SW 1271 (cell line): ENCODE measurements at places on chromosomes 16 and 17.

GRCh38 chr17:45296003-45296832 is 20.6 kb downstream of the MAP3K14 start:
- DNase-seq = peak; percentile 55

GRCh38 chr16:57045694-57046381 is 46.5 kb upstream of the CPNE2 start:
- no peak for DNase-seq

DNA sequence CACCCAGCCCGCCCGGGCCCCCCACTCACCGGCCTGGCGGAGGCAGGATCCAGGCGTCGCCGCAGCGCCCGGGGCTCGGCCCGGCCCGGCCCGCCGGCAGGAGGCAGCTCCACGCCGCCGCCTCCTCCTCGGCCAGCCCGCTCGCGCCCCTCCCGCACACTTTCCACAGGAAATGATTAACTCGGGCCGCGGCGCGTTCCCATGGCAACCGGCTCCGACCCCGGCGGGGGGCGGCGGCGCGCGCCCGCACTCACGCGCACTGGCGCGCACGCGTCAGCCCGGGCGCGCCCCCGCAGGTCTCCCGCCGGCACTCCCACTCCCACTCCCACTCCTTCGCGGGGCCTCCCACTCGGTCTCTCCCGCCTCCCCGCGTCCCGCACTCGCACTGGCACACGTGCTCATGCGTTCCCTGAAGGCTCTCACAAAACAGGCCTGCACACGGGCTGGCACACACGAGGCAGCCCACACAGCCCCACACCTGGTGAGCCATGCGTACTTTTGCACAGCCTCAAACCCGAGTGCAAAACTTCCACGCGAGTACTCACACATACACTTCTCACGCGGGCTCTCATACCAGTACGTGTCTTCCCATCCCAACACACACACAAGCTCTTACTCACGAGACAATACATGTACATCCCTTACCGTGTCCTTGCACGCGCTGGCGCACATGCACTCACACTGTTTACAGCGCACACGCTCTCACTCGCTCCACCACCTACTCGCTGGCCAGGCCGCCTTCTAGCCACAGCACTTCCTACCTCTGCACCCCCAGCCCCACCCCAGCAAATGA is at the start of gene KIFC3:
TSS of gene KIFC3 (minus strand) at position 151 of the 793 bp plus-strand sequence. CDS start 4,248 bp downstream, outside the sequence.
- peak; percentile 40 for DNase-seq

GRCh38 chr16:3983081-3983520 is 102.6 kb upstream of the CREBBP start:
- DNase-seq = peak; percentile 49

DNA sequence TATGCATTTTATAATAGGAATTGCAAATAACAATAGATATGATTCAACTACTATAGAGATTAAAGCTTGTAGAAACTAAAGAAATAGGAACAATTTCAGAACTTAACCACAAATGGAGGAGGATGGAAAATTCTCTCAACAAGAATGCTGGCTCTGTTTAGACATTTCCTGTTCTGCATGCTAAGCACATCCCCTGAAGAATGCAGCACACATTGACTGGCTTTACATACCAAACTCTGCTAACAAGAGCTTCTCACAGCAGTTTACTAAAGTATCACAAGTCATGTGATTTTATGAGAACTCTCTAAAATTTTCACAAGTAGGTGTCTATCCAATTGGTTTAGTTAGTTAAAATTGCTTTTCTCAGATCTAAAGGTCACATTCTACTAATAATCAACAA is 85.2 kb downstream of the SPAG9 start:
- no peak for DNase-seq

- no peak for DNase-seq
These were observed 115.3 kb upstream of the SOX9 start for GRCh38 chr17:72005332-72006163.

DNA sequence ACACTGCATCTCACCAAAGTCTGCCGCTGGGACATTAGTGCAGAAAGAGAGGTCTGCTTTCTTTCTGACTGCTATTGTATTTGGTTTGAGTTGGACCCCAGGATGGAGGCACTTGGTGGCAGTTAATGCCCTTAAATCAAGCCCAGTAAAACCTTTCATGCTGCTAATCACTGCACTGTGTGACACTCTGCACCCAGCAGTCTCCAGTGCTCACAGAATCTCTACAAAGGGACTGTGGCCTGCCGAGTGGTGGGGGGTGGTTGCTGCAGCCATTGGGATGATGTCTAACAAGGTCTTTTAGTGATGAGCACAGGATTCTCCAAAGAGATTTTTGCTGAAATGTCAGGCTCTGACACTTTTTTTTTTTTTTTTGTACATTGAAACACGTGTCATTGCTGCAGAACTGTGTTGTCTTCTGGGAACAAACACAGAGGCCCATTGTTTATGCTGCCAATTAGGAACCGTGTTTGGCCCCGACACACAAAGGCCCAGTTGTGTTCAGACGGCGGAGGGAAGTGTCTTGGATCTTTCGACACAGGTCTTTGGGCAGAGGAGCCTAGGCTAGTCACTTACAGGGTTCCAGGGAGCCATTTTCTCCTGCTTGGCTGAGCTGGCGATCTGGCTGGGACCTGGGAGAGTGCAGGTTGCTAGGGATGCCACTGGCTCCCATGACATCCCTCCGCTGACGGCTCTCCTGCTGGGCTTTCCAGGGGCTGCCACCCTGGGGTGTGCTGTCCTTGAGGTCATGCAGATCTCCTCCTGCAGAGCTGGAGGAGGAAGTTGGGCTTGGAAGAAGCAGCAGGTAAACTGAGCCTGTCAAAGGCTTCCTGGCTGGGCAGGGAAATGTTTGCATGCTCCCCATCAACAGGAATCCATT is 16.2 kb upstream of the TNRC6C start:
- no peak for DNase-seq

- no peak for DNase-seq
These were observed 596.0 kb upstream of the GOT2 start for GRCh38 chr16:59330019-59330670.

DNA sequence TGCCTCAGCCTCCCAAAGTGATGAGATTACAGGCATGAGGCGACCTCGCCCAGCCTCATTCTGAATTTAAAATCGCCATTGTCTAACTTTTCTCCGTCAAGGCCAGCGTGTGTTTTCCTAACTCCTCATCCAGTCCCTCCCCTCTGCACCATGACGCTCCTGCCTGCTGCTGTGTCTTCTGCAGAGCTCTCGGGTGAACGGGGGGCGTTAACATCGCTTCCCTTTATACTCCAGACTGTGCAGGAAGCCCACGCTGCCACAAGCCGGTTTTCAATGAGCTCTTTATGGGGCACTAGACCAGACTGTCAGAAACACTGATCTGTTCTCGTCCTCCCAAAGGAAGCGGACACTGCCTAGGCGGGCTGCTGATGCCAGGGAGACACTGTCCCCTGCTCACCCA is 13.2 kb downstream of the AANAT start:
- no peak for DNase-seq

DNA sequence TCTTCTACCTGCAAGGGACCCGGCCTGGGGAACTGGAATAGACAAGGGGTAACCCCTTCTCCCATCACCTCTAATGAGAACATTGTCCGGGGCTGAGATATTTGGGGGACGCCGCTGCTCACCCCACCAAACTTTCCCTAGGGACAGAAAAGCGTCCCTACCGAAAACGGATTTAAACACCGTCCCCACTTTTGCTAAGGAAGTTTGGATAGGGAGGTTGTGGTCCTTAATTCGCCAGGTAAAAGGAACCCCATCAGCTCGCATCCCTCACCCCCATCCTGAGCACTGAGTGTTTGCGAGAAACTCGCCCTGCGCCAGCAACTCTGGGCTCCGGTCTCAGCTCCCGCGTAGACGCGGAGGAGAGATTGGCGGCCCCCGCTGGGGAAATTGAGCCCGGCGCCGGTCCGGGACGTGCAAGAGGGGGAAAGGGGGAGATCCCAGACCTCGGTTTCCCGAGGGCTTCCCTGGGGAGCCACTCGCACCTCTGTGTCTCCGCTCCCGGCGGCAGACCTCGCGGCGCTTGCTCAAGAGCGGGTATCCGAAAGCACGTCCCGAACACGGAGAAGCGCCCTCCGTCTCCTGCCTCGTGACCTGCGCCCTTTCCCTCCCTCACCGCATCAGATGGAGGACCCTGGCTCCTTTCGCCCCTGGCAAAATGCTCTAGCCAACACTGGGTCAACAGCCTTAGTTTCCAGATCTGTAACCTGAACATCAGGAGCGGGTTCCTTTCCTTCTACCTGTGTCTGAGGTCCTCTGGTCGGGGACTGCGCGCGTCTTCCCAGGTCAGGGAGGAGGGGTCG is 3.1 kb upstream of the SOX9 start:
- DNase-seq = no peak

DNA sequence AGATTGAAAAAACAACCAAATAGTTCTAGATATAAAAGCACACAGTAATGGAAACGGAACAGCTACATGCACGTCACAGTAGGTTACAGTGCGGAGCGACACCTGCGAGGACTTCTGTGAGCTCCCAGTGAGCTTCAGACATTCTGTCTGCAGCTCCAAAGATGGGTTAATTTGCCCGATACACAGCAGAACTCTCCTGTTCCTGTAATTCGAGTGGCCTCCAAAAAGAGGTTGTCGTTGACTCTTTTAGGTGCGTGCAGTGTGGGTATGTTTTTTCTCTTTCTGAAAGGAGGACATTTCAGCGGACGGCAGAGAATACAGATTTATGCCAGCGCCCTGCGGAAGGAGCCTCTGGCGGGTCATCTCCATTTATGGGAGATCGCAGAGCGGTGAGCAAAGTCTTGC is 2.9 kb downstream of the OR1F1 start:
- DNase-seq = no peak

- DNase-seq = no peak
These were observed 8.3 kb downstream of the BAIAP3 start for GRCh38 chr16:1341495-1342420.
